NCI-H226 (cell line): ENCODE measurements at places on chromosomes 5 and 9.
A peak's percentile ranks its signal among the peaks of the same experiment; 100 is the strongest.

- no peak for DNase-seq
These were observed 50.5 kb downstream of the GALNT10 start for GRCh38 chr5:154241021-154241420.

DNA sequence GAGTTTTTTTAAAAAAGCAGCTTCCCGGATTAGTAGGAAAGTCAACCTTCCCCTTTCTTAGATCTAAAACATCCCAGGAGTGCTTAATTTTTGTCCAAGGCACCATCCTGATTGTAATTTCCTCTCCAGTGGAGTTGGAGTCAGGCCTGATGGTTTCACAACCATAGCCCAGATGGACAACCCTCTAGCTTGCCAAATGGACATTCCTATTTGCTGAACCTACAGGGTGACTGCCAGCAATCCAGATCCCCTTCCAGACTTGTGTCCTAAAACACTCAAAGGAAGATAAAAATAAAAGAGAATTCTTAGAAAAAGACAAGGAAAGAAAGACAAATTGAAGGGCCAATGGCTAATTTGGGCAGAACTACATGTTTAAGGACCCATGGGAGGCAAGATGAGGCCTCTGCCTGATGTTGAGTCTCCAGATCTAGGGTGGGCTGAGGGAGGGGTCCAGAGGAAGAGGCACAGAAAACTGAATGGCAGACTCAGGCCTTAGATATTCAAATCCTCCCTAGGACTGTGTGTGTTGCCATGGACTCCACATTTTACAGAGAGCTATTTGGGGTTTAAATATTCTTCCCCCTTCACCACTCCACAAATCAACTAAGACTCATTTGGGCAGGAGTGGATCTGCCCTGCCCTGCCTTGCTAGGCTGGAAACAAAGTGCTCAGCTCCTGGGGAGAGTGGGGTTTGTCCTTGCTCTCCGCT lies 38.5 kb upstream of the SLC44A1 start:
- peak; percentile 78 for DNase-seq

- no peak for DNase-seq
These were observed 406.3 kb downstream of the SPOCK1 start for GRCh38 chr5:137092831-137093230.

GRCh38 chr5:145898171-145898570 lies 25.4 kb upstream of the GRXCR2 start:
- no peak for DNase-seq

DNA sequence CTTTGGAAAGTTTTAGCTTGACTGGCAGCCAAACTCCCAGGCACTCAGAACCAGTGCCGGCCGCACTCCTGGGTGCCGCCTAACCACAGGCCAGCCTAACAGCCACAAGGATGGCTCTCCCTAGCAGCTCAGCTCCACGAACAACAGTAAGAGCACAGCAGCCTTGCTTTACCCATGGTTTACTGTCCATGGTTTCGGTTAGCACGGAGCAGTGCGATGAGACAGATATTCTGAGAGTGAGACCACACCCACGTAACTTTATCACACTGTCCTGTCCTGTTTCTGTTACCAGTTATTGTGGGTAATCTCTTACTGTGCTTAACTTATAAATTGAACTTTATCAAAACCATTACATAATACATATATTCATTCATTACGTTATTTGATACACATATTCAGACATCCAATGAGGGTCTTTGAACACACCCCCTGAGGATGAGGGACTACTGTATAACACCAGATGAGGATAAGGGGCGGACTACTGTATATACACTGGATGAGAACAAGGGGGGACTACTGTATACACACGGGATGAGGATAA lies 12.4 kb downstream of the CLPTM1L start:
- no peak for DNase-seq

- DNase-seq: no peak
These were observed 15.5 kb downstream of the ADAMTS16 start for GRCh38 chr5:5155617-5156016.

DNA sequence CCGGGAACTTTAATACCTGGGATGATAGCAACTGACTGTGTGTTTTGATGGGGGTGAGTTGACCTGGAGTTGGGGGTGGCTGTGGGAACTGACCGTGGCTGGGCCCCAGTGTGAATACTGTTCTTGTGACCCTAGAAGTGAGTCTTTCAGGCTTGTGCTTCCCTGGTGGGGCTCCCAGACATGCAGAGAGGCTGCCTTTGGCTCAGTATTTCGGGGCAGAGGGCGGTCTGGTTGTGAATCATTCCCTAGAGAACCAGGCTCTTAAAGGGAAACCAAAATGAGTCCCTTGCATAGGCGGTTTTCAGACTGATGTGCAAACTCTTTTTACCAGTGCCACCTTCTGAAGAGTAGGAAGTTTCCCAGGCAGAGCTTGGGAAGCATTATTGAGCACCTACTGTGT lies 132.1 kb downstream of the MACROH2A1 start:
- no peak for DNase-seq

GRCh38 chr5:72556351-72557166 lies 49.3 kb upstream of the ZNF366 start:
- DNase-seq: no peak

- no peak for DNase-seq
These were observed 20.2 kb downstream of the RETREG1 start for GRCh38 chr5:16596581-16596940.

DNA sequence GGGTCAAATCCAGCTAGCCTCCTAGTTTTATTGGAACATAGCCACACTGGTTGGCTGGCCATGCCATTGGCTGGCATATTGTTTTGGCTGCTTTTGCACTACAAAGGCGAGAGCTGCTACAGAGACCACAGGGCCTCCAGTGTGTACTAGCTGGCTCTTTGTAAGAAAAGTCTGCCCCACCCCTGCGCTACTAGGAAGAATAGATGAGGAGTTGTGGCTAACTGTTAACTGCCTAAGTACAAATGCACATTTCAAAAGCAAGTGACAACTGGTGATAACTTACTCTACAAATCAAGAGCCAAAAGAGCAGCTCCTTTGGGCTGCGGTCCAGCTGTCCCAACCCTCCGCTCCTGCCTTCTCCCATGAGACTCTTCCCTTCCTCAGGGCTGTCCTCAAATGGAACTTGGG lies 63.9 kb downstream of the SERINC5 start:
- DNase-seq: no peak

DNA sequence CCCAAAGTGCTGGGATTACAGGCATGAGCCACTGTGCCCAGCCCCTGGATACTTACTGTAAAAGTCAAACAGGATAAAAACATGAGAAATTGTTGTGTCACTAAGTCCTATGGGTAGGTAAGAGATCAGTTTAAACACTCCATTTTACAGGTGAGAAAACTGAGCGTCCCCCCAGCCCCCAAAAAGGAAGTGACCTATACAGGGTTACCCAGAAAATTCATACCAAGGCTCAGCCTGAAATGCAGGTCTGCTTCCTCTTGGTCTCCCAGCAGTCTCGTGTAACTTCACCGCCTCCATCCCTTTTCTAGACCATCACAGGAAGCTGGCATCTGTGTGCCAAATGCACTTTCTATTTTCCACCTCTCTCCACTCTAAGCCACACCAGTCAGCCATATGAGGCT lies 57.2 kb downstream of the TMOD1 start:
- DNase-seq: no peak

DNA sequence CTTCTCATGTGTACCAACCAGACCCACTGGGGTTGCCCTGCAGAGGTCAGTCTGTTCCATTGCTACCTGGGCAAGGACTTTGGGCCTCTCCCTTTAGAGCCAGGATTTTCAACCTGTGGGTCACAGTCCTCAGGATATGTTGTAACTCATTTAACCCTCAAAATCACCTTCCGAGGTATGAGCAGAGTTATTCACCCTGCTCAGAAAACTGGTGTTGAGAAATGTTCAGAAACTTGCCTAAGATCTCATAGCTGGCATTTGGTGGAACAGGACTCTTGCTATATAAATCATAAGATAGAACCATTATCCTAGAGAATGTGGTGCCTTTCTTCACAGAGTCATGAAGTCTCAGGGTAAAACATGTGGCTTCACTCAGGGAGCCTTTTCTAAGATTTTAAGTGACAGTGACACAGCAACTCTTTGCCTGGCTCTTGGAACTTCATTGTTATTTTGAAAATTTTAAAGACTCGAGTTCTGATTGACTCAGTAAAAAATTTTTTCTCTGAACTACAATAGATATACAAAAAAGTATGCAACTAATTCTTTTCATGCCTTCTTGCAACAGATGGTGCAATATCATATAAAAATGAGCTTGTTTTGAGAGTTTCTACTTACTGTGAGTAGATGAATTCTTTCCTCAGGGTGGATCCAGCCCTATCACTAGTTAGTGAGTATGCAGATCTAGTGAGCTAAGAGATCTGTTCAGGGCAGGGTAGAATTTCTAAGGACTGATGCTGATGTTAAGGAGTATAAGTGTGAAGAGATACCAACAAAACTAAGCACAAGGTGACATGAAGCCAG lies 29.5 kb downstream of the CAST start:
- peak; percentile 21 for DNase-seq

DNA sequence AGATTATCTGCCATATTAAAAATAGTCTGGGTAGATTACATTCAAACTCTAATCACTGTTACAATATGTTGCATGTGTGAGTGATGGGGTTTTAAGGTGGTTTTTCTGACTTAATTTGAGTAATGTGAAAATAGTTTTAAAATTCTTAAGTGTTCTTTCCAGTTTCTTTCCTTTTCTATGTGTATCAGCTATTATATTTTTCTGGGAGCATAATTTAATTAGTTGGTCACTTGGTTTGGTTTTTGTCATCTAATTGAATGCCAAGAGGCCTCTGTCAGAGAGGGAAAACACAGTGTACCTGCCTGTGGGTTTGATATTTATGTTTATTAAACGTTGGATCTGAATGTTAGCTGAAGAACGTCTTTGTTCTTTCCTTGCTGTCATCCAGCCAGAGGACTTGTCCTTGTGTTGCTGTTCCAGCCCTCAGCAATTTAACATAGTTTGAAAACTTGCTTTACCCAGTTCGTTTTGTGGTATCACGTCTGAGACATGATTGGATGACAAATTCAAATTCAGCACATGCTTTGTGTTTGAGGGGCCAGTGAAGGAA lies 19.5 kb downstream of the OTULIN start:
- DNase-seq: no peak

GRCh38 chr9:94169968-94170367 lies 85.7 kb downstream of the PTPDC1 start:
- no peak for DNase-seq
